Muscle of leg (tissue), 16 donors: ENCODE measurements at places on chromosomes 5 and 9. TPM values are rescaled to one million over a fixed set of nuclear protein-coding genes. Genes with fewer than 3 reads are reported as not detected.

DNA sequence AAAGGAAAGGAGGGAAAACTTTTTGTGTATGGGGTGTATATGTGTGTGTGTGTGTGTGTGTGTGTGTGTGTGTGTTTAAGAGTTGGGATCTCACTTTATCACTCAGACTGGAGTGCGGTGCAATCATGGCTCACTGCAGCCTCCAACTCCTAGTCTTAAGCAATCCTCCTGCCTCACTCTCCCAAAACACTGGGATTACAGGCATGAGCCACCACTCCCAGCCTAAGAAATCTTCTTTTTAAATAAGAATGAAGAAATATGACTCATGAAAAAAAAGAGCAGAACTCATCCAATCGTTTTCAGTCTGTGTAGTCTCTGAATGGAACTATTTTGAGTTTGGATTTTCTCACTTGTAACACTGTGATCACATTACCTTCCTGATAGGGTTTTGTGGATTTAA, 601.5 kb downstream of the ACTL7B start:
- no peak for DNase-seq

GRCh38 chr9:93675336-93676150, 99.2 kb downstream of the PHF2 start:
- no peak for DNase-seq

GRCh38 chr9:114016101-114016500, 62.0 kb downstream of the AMBP start:
- DNase-seq: no peak

The GM2A gene
- 21.1 TPM for polyA plus RNA-seq

GRCh38 chr5:67204821-67205220, 8.2 kb upstream of the CD180 start:
- DNase-seq: no peak
